Activated naive CD4-positive, alpha-beta T cell treated with anti-CD3 and anti-CD28 coated beads, Interleukin-2, amount 10 ng/mL, durations not matched to agents 7 days and 5 days (primary cell): ENCODE measurements at places on chromosomes 1 and 21.

GRCh38 chr1:158969855-158970254, 38.5 kb downstream of the PYHIN1 start:
- no peak for DNase-seq

DNA sequence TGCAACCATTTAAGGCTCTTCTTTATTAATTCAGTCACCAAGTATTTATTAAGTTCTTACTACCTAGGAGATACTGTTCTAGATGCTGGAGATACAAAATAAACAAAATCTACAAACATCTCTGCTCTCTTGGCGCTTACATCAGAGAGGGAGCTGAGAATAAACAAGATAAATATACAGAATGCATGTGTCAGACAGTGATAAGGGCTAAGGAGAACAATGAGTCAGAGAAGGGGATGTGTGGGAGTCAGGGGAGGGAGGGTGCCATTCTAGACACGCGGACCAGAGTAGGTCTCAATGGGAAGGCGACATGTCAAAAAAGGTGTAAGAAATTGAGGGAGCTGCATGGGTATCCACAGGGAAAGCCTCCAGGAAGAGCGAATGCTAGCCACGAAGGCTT, 393.2 kb downstream of the RWDD3 start:
- no peak for DNase-seq

GRCh38 chr1:25581764-25582163, 34.8 kb upstream of the MAN1C1 start:
- no peak for DNase-seq

DNA sequence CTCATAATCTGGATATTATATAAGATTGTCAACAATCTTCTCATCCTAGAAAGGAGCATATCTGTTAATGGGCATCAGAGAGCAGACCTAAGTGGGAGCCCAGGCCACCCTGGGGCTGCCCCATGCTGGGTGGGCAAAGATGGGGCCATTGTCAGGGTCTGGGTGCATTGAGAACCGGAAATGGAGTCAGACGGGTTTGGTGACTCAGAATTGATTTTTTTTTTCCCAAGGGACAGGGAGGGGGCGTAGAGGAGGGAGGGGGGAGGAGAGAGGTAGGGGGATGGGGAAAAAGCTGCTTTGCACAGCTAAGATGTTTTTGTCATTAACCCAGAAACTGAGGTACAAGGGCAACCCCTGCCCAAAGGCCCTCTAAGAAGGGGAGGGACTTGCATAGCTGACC, 1.3 kb downstream of the ATXN7L2 start:
- no peak for DNase-seq

- DNase-seq, result no peak
These were observed 12.2 kb downstream of the DNASE2B start for GRCh38 chr1:84410328-84411095.

GRCh38 chr1:6982860-6983259, 197.6 kb downstream of the CAMTA1 start:
- no peak for DNase-seq

- DNase-seq, result no peak
These were observed 7.5 kb upstream of the ZNF436 start for GRCh38 chr1:23376890-23377811.

DNA sequence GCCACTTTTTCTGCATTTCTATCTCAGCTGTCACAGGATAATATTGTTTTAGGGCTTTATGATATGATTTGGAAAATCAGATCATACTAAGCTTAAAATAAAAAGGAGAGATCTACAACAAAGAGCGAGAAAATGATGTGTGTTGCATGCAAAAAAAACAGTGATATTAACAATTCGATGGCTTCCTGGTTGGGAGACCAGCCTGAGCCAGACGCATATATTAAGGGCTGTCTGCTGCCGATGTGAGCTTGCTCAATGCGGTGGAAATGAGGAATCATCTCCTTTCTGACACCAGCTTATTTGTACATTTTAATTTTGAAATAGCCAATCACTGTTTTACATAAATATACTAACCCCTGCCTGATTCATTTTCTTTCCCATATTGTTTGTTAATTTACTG, 862.6 kb downstream of the USP25 start:
- no peak for DNase-seq
